ENCODE measurements at places on chromosomes 2 and 18.

- peak; percentile 86 for DNase-seq
Observed at GRCh38 chr18:76496194-76496890, 1.3 kb upstream of the ZNF516 start.

- DNase-seq = peak; percentile 24
Observed at GRCh38 chr2:112073875-112074274, 18.8 kb downstream of the TMEM87B start.

- DNase-seq = peak; percentile 34
Observed at GRCh38 chr2:2464094-2464493, 133.0 kb upstream of the MYT1L start.

DNA sequence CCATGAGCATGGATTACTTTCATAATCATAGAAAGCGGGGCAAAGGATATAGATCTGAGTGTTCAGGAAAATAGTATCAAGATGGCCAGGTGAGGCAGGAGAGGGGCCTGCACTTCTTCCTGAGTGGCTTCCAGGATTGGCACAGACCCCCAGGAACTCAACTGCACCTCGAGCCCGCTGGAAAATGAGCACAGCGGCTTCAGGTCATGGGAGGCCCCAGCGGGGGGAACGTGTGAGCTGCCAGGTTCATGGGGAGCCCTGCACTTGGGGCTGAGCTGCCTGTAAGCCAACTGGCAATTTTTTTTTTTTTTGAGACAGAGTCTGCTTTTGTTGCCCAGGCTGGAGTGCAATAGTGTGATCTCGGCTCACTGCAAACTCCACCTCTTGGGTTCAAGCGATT, 81.5 kb upstream of the ODC1 start:
- no peak for DNase-seq

GRCh38 chr2:198546122-198546521, 741.7 kb downstream of the PLCL1 start:
- DNase-seq = no peak

DNA sequence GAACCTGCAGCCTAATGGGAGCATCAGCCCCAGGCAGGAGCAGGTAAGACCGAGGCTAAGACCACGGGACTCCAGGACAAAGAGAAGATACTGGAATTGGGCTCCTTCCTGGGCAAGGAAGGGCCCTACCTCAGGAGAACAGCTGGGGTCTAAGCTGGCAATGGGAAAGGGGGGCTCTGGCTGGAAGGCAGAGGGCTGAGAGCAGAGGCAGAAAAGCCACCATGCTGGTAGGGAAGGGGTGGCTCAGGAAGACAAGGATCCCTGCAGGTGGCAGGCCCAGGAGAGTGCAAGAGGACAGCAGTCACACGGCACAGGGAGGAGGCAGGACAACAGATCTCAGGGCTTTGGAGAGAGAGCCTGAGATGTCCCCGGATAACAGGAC, 203.5 kb downstream of the NDUFA10 start:
- DNase-seq = no peak

DNA sequence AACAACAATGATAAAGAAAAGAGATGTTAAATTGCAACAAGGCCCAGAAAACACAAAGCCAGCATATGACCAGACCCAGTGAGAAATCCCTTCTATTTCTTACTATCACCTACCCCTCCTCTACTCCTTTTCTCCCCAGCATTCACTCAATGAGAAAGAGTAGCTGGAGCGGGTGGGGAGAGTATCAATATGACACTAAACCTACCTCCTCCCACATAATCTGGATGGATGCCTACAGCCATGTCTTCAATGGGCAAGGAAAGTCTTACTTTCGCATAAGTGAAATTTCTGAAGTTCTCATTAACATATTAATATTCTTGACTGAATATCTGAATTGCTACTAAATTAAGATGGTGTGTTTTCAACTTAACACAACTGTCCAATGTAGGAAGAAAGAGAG, 78.2 kb downstream of the AFF3 start:
- DNase-seq = no peak

- DNase-seq = no peak
Observed at GRCh38 chr2:217254111-217254510, 394.2 kb upstream of the TNP1 start.

All from suppressor macrophage (primary cell).